ENCODE measurements at places on chromosomes 4 and X.
A peak's percentile ranks its signal among the peaks of the same experiment; 100 is the strongest.

GRCh38 chrX:138858438-138858837 is 146.9 kb upstream of the FGF13 start:
- no peak for DNase-seq

DNA sequence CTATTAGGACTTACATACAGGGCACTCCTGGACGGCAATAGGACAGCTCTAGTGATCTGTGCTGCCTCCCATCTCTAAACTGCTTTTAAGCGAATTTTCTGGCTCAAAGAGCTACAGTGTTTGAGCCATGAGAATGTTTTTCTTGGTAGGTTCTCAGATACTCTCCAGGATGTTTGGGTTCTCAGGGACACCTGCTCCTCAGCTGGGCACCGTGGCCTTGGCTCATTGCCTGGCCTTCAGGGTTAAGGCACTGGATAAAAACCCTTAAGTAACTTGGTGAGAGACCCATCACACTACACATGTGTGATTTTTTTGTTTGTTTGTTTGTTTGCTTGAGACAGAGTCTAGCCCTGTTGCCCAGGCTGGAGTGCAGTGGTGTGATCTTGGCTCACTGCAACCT is 38.5 kb upstream of the HERC5 start:
- DNase-seq: no peak

DNA sequence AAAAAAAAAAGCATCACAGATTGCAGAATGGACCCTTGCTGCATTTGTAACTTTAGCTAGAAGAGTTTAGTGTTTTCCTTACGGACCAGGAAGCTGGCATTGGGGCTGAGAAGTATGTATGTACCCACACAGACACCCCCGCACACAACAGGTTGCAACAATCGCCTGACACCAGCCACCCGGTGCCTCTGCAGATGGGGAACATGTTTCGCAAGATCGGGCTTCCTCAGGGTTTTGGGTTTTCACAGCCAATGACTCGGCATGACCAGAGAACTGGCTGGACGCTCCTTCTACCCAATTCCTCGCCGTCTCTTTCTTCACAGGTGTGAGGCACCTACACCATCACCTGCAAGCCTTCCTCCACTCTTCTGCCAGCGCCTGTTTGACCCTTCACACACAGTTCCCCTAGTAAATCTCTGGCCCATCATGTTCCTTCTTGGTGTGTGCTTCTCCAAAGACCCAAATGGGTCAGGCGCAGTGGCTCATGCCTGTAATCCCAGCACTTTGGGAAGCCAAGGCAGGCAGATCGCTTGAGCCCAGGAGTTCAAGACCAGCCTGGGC is 70.4 kb downstream of the DHRSX start:
- DNase-seq: no peak

DNA sequence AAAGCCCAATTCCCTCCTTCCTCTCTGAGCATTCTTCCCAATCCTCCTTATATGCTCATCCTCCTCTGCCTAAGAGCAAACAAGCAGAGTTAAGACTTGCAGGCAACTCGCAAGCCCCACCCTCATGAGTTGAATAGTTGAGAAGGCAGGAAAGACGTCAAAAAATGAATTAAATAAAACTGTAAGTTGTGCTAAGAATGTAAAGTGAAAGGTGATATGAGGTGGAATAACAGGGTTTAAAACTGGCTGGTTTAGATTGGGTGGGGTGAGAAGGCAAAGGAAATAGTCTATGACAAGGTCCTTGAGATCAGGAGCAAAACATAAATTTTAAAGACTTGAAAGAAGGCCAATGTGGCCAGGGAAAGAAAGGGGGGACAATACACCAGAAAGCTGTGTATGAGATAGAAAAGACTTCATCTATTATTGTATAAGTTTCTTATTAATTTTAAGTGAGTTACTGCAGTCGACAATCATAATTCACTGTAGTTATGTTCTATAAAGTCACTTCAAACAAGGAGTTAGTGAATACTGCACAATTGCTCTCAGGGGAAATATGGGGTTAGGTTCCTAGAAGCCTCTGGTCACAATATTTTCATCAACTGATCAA is 124.9 kb downstream of the RELL1 start:
- DNase-seq: no peak

DNA sequence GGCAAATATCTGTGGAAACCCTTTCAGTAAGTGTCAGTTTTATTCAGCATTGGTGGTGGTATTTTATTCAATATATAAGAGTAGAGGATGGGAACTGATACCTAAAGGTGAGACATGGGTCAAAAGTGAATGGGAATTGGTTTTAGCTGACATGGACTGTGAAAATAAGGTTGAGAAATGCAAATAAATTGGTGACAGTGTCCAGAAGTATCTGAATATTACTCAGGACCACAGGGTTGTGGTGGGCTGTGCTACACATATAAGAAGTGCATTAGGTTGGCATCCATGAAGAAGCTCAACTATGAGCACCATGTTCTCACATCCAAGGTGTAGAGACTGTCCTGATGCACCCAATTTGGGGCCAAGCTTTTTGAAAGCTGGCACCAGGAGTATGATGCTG is 45.0 kb downstream of the ETDC start:
- no peak for DNase-seq

DNA sequence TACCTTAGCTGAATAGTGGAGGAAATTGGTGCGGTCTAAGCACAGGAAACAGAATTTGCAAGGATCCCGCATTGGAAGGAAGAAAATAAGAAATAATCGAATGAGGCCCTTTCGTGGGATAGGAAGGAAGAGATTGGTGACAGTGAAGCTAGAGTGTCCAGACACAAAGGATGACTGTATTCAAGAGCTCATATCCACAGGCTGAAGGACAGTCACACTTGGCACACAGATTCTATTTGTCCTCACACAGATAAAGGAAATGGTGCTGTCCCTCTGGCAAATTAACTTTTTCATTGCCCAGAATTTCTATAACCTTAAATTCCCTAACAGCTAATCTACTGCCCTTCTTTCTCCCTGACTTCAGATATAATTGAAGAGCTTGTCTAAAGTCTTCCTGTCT is 2188.9 kb upstream of the TENM3 start:
- no peak for DNase-seq

- DNase-seq: no peak
Observed at GRCh38 chr4:55820279-55820678, 689 bp downstream of the EXOC1L start.

GRCh38 chrX:72312311-72312940 is 6.7 kb upstream of the CITED1 start:
- no peak for DNase-seq

DNA sequence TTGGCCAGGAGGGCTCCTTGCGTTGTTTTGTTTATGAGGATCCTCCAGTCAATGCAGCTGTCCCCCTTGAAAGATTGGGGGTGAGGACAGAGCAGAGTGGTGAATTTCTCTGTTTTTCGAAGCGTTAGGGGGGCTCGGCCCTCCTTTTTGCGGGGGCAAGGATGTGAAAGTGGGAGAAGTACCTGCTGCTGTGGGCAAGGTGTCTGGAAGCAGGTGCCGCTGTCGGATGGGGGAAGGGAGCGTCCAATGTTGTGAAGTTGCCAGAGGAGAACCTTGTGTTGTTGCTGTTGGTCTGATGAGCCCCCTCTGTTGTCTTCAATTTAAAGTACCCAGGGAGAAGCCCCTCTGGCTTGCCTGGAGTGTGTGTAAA is 613 bp downstream of the GLRB start:
- peak; percentile 15 for DNase-seq

DNA sequence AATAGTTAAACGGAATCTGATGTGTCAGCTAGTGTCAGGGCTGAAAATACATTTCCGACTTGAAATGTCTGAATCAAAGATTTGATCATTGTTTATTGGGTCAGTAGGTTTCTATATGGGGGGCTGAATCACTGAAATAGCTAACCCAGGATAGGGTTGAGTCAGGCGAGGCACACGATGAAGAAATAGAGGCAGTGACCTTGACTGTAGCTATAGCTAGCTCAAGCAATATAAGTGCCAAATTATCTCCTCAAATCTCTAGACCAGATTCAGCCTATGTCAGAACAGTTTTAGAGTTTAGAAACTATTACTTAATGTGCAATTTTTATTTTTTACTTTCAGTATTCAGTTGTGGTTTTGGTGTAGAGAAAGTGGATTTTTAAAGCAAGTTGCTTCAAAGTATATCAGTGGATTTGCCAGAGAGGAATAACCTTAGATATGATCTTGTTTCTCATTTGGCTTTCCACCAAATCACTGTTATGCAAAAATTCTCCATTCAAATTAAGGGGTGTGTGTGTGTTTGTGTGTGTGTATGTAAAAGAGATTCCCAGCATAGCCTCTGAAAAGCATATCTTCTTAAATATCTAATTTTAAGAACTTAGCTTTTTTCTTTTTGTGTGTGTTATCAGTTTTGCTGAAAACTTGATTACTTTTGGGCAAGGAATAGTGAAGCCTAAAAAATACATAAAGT is 100.3 kb upstream of the RPL34 start:
- no peak for DNase-seq

- no peak for DNase-seq
Observed at GRCh38 chrX:66676413-66676812, 37.5 kb upstream of the EDA2R start.

DNA sequence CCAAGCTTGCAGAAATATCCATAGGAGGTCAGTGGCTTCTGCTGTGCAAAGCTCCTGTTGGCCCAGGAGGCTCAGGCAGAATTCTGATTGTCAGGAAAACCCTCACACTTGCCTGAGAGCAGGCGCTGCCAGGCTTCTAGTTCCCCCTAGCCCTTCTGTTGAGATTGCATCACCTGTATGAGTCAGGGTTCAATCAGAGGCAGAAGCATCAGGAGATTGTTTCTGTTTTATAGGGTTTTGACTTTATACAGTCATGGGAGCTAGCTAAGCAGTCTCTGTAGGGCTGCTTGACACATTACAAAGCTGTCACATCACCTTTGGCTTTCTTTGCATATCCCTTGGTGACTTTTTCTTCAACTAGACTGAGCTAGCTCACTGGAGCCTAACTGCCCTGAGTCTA is 27.8 kb downstream of the DIPK2B start:
- DNase-seq: peak; percentile 4

DNA sequence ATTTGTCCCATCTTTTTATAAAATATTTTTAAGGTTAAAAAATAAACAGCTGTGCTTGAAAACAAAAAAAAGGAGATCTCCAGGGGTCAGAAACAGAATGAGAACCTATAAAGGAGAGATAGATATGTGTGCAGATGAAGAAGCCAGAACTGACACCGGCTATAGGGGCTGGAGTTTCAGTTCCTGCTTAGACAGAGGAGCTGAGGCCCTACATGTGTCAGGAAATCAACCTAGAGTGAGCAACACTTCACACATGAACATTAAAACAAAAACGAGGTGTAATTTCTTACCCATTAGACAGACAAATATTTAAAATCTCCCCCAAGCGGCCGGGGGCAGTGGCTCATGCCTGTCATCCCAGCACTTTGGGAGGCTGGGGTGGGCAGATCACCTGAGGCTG is 17.8 kb upstream of the HUWE1 start:
- DNase-seq: no peak

GRCh38 chr4:38371391-38371851 is 292.6 kb upstream of the KLF3 start:
- no peak for DNase-seq

DNA sequence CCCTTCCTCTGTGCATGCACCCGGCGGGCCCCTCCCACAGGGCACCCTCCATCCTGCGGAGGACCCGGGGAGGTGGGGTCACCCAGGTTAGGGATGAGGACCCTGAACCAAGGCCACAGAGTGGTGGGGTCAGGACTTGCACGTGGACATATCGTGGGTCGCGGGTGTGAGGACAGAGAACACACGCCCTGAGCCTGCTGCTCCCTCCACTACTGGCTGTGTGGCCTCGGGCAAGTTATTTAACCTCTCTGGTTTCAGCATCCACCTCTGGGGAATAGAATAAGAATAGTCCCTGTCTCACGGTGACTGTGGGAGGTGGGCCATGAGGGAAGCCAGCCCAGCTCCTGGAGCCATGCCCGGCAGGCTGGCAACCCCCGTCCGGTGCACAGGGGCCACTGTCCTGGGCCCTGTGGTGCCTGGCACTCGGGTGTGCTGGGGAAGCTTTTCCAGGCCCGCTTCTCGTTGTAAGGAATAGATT is 5.1 kb downstream of the PSAPL1 start:
- peak; percentile 59 for DNase-seq

- DNase-seq: no peak
Observed at GRCh38 chr4:56823933-56824600, 2.6 kb upstream of the SPINK2 start.

DNA sequence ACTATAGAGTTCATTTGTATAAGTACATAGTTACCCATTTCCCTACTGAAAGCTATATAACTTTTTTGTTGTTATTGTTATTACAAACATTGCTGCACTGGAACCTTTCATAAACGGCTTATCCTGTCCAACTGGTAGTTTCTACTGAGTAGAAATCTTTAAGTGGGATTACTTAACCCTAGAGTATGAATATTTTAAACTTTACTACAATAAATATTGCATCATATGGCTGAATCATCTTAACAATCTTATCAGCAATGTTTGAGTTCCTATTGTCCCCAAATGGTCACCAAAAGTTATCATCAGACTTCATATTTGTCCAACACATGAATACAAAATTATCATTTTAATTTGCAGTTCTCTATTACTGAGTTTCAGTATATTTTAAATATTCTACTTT is 40.5 kb downstream of the LCORL start:
- DNase-seq: no peak

DNA sequence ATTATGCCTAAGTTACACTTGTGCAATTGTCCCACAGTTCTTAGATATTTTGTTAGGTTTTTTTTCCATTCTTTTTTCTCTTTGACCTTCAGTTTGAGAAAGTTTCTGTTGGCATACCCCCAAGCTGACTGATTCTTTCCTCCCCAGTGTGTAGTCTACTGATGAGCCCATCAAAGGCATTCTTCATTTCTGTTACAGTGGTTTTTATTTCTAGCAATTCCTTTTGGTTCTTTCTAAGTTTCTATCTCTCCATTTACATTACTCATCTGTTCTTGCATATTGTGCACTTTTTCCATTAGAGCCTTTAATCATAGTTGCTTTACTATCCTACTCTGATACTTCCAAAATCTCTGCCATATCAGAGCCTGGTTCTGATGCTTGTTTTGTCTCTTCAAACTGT is 31.9 kb downstream of the CASP6 start:
- DNase-seq: no peak
